Naive thymus-derived CD8-positive, alpha-beta T cell (primary cell): ENCODE measurements at places on chromosomes 13 and 19.

GRCh38 chr19:33550768-33551167, 29.2 kb upstream of the PEPD start:
- H3K27ac ChIP-seq: no peak overlapping the region
- no peak for DNase-seq
- H3K4me3 ChIP-seq: no peak overlapping the region
- H3K36me3 ChIP-seq: no peaks in the 10 kb centered on the region

DNA sequence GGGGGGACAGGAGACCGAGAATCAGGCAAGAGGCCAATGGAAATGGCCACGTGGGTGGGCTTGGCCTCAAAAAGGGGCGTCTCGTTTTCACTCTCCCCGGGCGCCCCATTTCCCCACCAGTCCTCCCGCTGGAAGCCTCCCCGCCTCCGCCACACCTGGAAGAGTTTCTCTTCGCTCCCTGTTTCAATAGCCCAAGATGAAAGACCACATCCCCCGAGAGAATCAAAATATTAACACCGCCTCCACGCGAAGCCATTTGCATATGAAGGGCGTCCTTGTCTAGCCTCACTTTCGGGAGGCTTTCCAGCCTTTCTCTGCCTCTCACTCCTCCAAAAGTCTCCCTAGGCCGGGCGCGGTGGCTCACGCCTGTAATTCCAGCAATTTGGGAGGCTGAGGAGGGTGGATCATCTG, 691 bp upstream of the OLFM2 start:
- H3K27ac ChIP-seq: no peak overlapping the region
- peaks cover 27% of the 10 kb centered on the region for H3K4me1 ChIP-seq
- H3K27me3 ChIP-seq: peaks cover 78% of the 10 kb centered on the region
- H3K4me3 ChIP-seq: peak overlapping the region; percentile 71
- no peak for DNase-seq

DNA sequence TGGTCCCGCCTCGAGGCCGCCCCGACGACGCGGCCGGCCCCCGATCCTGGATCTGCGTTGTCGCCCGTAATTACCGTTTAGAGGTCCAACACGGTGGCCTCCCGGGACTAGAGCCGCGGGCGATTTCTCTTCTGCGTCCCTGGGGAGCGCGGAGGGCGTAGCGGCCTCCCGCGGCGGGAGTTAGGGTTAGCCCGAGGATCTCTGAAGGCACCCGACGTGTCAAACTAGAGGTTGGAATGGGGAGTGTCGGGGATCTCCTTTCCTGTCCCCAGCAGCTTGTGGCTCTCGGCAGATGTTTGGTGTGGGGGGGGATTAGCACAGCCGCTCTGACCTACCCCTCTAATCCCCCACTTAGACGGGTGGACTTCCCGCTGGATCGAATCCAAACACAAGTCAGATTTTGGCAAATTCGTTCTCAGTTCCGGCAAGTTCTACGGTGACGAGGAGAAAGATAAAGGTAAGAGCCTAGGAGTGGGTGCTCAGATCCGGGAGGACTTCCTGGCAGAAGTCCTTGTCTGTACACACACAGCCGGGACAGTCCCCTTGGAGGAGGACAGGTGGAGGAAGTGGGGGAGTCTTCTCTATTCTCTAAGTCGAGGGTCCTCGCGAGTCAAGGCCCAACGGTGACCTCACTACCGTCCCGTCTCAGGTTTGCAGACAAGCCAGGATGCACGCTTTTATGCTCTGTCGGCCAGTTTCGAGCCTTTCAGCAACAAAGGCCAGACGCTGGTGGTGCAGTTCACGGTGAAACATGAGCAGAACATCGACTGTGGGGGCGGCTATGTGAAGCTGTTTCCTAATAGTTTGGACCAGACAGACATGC, 581 bp downstream of the CALR start:
- peak overlapping the region; percentile 97 for H3K4me3 ChIP-seq
- H3K36me3 ChIP-seq: peaks cover 16% of the 10 kb centered on the region
- DNase-seq: peak; percentile 29
- no peaks in the 10 kb centered on the region for H3K27me3 ChIP-seq
- H3K27ac ChIP-seq: peak overlapping the region; percentile 97

- no peak overlapping the region for H3K27ac ChIP-seq
- H3K4me3 ChIP-seq: no peak overlapping the region
- DNase-seq: no peak
Measured at GRCh38 chr19:53994811-53995210, 3.4 kb downstream of the CACNG6 start.

GRCh38 chr19:2117215-2117960, 20.7 kb downstream of the IZUMO4 start:
- H3K27me3 ChIP-seq: no peaks in the 10 kb centered on the region
- H3K4me1 ChIP-seq: peaks cover 7% of the 10 kb centered on the region
- peaks cover 11% of the 10 kb centered on the region for H3K36me3 ChIP-seq
- no peak for DNase-seq
- H3K27ac ChIP-seq: no peak overlapping the region
- H3K4me3 ChIP-seq: no peak overlapping the region

GRCh38 chr19:5782945-5783919, 1.3 kb downstream of the PRR22 start:
- H3K27ac ChIP-seq: no peak overlapping the region
- H3K27me3 ChIP-seq: no peaks in the 10 kb centered on the region
- DNase-seq: no peak
- peaks cover 2% of the 10 kb centered on the region for H3K4me1 ChIP-seq
- peaks cover 5% of the 10 kb centered on the region for H3K36me3 ChIP-seq

DNA sequence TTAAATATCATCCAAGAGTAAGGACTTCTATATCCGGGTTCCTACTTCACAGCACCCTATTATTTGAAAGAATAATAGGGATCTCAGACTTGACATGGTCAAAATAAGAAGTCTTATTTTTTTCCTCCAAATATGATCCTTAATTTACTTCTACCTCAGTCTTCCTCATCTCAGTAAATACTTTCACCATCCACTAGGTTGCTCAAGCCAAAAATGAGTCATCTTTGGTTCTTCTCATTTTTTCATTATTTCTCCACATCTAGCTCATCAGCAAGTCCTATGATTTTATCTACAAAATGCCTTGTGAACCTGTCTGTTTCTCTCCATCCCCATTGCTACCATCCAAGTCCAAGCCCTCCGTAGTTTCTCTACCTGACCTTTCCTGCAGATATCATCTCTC, 121.9 kb upstream of the GJB6 start:
- no peaks in the 10 kb centered on the region for H3K27me3 ChIP-seq
- peaks cover 3% of the 10 kb centered on the region for H3K4me1 ChIP-seq
- no peaks in the 10 kb centered on the region for H3K36me3 ChIP-seq
- no peak overlapping the region for H3K27ac ChIP-seq

GRCh38 chr13:60329221-60329923, 67.6 kb upstream of the TDRD3 start:
- H3K27me3 ChIP-seq: no peaks in the 10 kb centered on the region
- H3K36me3 ChIP-seq: no peaks in the 10 kb centered on the region
- no peak for DNase-seq
- peak overlapping the region; percentile 4 for H3K27ac ChIP-seq

- H3K36me3 ChIP-seq: peaks cover 72% of the 10 kb centered on the region
- H3K4me3 ChIP-seq: no peak overlapping the region
- no peaks in the 10 kb centered on the region for H3K27me3 ChIP-seq
- no peak for DNase-seq
- H3K27ac ChIP-seq: no peak overlapping the region
Measured at GRCh38 chr13:114298866-114299265, 15.4 kb upstream of the CHAMP1 start.

DNA sequence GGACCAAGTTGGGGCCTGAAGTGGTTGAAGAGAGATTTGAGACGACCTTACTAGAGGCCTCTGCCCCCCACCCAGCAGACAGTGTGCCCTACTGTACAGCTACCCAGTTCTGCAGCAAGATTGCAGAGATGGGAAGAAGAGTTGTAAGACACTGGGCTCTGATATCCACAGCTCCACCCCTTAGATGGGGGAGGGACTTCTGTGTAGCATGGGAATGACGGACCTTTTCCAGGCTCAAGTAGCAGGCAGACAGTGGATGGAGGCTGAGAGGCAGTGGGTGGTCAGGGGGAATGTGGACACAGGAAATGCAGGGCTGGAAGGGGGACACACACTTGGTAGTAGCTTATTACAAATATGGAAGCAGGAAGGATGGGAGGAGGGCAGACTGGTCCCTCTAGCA, 13.0 kb downstream of the LRFN3 start:
- H3K27me3 ChIP-seq: no peaks in the 10 kb centered on the region
- H3K4me1 ChIP-seq: peaks cover 32% of the 10 kb centered on the region
- H3K27ac ChIP-seq: peak overlapping the region; percentile 89
- DNase-seq: no peak
- no peak overlapping the region for H3K4me3 ChIP-seq
- no peaks in the 10 kb centered on the region for H3K36me3 ChIP-seq

DNA sequence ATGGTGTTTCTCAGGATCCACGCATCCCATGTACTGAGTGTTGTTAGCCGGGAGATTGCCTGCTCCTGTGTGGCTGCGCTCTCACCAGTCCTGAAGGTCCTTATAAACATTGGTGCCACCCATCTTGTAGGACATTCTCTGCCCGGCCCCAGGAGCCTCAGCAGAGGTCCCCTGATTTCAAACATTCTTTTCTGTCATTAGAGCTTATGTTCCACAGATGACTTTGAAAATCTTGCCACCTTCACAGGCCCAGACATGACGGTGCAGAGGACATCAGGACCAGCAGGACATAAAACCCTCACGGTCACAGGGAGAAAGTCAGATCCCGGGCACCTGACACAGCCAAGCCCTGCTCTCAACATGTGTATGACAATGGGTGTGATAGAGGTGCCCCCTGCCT, 33.2 kb upstream of the PEPD start:
- H3K4me3 ChIP-seq: no peak overlapping the region
- H3K27me3 ChIP-seq: peaks cover 2% of the 10 kb centered on the region
- no peaks in the 10 kb centered on the region for H3K36me3 ChIP-seq
- H3K4me1 ChIP-seq: no peaks in the 10 kb centered on the region
- no peak for DNase-seq

DNA sequence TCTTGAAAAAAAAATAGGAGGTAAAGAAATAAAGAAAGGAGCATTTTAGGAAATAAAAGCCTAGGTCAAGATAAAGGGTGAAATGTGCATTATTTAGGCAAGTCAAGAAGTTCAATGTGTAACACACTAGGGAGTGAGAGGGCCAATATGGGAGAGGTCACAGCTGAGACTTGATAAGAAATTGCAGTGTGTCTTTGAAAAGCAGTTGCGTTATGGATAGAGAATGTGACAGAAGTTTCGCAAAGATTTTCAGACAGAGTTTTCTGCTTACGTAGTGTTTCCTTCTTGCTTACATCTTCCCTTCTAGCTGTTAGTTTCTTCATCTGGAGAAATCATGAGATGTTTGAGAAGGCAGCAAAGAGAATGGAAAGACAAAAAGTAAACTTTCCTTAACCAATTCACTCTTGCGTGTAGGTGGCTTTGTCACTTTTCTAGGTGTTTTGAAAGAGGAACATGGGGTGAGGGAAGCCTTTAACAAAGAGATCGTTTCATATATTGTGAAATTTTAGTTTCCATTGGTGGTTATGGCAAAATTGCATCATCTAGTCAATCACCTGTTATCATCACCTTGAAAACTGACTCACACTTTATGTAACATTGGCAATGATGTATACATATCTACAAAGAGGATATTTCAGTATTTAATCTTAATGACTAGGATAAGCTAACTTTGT, 975.5 kb downstream of the OLFM4 start:
- H3K4me1 ChIP-seq: no peaks in the 10 kb centered on the region
- no peak overlapping the region for H3K27ac ChIP-seq
- no peaks in the 10 kb centered on the region for H3K36me3 ChIP-seq
- H3K27me3 ChIP-seq: no peaks in the 10 kb centered on the region
- H3K4me3 ChIP-seq: no peak overlapping the region
- DNase-seq: no peak

DNA sequence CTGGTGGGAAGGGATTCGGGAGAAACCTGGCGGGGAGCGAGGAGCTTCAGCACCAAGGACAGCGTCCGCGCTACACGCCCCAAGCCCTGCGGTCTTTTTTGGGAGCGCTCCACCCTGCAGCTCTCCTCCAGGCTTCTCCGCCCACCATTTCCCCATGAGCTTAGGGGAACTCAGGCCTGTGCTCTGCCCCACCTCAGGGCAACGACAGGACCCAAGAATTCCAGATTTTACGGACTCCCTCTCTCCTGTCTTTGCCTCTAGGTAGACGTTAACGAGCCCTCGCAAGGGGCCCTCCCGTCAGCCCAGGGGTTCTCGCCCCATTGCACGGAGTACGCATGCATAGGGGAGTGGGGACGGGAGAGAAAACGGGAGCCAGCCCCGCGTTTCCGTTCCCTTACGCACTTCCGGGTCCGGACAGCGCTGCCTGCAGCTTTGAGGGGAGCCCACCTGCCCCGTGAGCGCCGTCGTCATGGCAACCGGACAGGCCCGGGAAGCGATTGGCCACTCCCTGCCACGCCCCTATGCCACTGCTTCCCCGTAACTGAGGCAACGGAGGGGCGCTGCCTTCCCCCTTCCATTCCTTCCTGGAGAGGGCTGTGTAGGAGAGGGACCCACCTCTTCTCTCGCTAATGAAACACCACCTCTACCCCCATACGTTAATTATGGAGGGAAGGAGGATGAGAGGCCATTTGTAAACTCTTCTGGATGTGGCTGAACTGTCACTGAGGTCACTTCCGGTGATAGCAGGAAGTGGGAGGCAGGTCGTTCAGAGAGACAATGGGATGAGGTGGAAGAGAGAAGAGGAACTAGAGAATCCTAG, 20.8 kb downstream of the NOVA2 start:
- H3K36me3 ChIP-seq: peaks cover 2% of the 10 kb centered on the region
- peak overlapping the region; percentile 74 for H3K4me3 ChIP-seq
- DNase-seq: peak; percentile 51
- H3K27ac ChIP-seq: no peak overlapping the region
- H3K27me3 ChIP-seq: peaks cover 32% of the 10 kb centered on the region
